ENCODE measurements at places on chromosomes 7 and 10.

DNA sequence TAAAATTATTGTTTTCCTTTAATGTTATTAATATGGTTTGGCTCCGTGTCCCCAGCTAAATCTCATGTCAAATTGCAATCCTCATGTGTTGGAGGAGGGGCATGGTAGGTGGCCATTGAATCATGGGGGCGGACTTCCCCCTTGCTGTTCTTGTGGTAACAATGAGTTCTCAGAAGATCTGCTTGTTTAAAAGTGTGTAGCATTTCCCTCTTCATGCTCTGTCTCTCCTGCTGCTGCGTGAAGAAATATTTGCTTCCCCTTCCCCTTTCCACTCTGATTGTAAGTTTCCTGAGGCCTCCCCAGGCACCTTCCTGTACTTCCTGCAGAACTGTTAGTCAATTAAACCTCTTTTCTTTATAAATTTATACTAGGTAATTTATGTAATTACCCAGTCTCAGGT is 27.5 kb downstream of the VIM start:
- DNase-seq: no peak

DNA sequence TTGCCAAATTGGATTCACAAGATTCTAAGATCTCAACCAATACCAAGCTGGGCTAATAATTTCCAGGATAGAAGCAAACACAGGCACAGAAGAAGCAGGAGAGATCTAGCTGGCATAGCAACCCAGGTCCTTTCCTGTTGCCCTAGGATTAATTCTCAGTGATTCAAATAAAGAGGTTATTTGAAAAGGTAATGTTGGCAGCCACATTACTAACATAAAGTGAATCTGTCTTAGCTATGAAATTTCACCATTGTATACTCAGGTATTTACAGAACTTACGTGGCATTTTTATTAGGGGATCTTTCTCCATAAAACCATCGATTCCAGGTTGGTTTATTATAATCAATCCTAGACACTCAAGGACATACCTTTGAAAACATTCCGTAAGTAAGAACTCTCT is 379.3 kb upstream of the POM121L12 start:
- DNase-seq: no peak

DNA sequence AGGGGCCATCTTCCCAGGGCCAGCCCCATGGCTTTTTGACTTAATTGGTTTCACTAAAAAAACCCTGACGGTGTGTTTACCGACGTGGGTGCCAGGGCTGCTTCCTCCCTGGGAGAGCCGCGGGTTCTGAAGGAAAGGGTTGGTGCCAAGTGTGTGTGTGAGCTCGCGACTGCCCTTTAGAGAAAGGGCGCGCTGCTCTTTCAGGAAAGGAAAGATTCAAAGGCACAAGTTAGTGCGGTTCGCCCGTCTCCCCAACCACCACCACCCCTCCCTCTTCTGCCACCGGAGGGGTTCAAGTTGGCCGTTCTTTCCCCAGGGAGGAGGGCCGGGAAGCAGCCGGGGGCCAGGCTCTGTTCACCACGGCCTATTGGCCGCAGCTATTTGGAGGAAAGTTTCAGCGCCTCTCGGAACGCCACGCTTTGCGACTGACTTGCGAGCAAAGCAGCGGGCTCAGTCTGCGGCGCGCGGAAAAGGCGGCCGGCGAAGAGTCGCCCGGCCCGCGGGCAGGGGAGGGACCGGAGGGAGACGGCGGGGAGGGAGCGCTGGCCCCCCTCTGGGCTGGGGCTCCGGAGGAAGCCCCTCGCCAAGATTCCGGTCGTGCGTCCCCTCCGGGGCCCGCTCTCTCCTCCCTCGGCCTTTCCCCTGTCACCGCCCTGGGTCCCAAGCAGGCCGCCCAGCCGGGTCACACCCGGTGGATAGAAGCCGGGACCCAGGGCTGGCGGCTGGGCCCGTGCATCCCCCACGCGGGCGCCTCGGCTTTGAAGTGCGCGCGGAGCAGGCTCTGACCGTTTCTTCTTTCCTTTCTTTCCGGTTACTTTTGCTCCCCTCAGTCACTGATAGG is 165.9 kb upstream of the PPP1R3A start:
- peak; percentile 50 for DNase-seq

DNA sequence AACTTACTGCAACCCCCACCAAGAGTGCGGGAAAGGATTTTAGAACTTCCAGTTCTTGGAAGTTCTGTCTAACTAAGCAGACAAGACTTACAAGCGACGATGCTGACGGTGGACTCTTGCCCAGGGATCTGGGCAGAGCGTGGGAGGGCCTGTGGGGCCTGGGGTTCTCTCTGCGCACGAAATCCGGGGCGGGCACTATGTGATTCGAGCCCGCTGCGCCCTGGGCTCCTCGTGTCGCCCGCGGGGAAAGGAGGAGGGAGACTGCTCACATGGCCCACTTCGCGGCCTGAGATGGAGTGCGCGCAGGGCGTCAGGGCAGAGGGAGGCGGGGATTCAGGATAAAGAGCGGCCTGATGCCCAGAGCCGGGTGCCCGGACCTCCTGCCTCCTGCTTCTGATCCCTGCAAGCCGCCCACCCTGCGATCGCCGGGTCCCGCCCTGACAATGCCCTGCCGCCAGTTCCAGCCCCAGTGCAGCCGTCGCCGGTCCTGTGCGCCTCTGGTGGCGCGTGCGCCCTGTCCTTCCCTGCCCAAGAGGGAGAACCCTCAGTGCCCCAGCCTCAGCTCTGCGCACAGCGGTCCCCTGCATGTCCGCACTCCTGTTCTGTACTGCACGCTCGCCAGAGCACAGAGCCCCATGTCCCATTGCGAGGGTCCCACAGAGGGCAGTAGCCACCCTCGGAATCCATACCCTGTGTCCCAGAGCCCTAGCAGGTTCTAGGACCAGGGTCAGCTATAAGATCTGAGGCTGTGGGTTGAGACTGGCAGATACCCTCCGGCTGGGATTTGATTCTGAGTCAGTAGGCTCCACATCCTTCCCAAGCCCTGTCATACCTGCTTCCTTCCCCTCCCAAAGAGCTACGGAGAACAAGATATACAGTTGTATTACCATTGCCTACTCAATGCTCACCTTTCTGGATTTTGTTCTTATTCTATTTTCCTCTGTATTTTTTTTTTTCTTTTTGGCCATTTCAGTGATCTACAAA is 99.4 kb upstream of the TMEM106B start:
- DNase-seq: no peak

DNA sequence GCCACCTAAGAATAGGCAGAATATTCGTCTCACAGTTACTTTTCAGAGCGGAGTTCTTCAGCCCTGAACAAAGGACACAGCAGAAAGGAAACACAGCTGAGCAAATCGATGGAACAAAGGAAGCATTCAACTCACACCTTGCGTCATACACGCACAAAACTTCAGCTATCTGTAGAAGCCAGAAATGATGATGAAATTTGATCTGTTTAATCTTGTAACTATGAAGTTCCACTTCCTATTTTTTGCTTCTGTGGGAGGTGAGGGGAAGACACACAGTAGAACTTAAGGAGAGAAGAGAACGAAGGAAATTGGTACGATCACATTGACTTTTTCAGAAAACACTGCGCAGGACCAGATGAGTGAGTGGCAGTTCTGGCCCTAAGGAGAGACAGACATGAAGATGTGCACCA is 26.2 kb downstream of the FAM171A1 start:
- no peak for DNase-seq

DNA sequence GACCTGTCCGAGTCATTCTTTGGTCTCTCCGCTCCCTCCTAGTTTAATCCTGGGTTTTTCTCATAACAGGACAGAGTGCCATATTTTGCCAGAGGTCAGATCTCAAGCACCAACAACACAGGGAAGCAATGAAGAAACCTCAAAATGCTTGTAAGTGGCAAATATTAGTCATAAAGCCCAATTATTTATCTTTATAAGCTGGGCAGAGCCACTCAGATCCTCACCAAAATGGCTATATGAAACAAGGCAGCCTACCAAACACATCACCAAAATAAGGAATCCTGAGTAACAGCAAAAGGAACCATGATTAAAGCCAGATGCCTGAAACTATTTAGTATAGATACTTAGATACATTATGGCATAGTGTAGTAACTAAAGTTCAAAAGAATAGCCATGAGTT is 4.7 kb downstream of the ECD start:
- DNase-seq: no peak

GRCh38 chr10:43396928-43397624 is 11.9 kb downstream of the HNRNPF start:
- DNase-seq: peak; percentile 89

- DNase-seq: peak; percentile 52
These were observed 195.4 kb downstream of the SKIDA1 start for GRCh38 chr10:21329995-21330627.

DNA sequence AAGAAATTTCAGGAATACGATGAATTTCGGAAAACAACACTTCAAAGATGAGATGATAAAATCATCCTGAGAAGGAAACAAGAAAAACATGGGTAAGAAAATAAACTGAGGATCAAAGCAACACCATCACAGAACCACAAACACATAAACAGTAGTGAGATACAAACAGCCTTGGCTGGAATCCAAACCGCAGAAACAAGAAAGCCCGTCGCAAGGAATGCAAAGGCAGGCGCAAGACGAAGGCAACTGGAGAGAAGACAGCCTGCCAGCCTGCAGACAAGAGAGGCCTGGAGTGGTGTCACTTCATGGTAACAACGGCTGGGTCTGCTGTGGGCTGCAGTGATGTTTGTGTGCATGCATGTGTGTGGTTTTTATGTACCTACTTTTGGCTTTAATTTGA is 61.8 kb upstream of the DRGX start:
- no peak for DNase-seq

DNA sequence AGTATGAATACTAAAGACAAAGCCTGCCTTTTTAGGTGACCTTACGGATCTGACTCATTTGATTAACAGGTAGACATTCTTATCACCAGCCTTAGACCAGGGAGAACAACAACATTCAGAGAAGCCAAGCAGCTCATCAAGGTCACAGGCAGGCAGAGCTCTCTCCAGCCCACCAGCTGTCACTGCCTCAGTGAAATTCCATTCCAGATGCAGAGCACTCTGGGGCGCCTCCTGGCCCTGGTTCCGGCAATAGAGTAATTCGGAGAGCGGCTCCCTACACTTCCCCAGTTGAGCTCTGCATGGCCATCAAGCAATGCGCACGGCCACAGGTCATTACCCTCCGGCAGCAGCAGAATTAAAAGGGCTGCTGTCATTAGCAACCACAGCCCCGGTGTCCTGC is 164.7 kb downstream of the TCERG1L start:
- no peak for DNase-seq

- DNase-seq: no peak
These were observed 1.7 kb downstream of the EGFR start for GRCh38 chr7:55020466-55020871.

Data from T47D (cell line).